ENCODE measurements at places on chromosomes 5 and 9. TPM values are rescaled to one million over a fixed set of nuclear protein-coding genes. Genes with fewer than 3 reads are reported as not detected.

LTC4S gene
- 0.52 TPM for total RNA-seq

FOXD4L4 gene
- 0.09 TPM for total RNA-seq

OR2V1 gene
- total RNA-seq: not detected

PCDHB3 gene
- 0.69 TPM for total RNA-seq

ADAMTSL2 gene
- 0.11 TPM for total RNA-seq

SLCO6A1 gene
- total RNA-seq: not detected

SOHLH1 gene
- total RNA-seq: not detected

SPATA31C1 gene
- not detected for total RNA-seq

CSF2 gene
- not detected for total RNA-seq

GFI1B gene
- under 0.01 TPM for total RNA-seq

ELOVL7 gene
- total RNA-seq: 0.09 TPM

PTGDS gene
- total RNA-seq: 2.8 TPM

BOD1 gene
- 66.9 TPM for total RNA-seq

UNC5A gene
- 0.26 TPM for total RNA-seq

GABBR2 gene
- total RNA-seq: 2.6 TPM

FAXDC2 gene
- 15.5 TPM for total RNA-seq

LCN15 gene
- not detected for total RNA-seq

Measured in dermis lymphatic vessel endothelial cell (primary cell).